ENCODE measurements at places on chromosomes 6 and 20.

DNA sequence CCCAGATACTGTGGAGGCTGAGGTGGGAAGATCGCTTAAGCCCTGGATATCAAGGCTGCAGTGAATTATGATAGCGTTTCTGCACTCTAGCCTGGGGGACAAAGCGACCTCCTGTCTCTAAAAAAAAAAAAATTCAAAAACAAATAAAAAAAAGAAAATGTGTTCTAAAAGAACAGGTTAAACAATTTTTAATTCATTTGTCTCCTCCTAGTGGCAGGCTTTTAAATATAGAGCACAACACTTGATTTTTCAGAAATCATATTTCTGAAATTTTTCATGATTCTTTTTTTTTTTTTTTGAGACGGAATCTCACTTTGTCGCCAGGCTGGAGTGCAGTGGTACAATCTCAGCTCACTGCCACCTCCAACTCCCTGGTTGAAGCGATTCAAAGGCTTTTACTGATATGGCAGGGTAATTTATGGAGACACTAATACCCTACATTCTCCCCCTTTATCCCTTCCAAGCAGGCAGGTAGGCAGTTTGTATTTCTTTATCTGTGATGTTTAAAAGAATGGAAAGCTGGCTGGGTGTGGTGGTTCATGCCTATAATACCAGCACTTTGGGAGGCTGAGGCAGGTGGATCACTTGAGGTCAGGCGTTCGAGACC is 8.7 kb upstream of the GTF3C6 start:
- no peak for DNase-seq

GRCh38 chr6:54784011-54784410 is 62.6 kb upstream of the FAM83B start:
- no peak for DNase-seq

- no peak for DNase-seq
Measured at GRCh38 chr6:18676548-18676947, 289.4 kb downstream of the RNF144B start.

DNA sequence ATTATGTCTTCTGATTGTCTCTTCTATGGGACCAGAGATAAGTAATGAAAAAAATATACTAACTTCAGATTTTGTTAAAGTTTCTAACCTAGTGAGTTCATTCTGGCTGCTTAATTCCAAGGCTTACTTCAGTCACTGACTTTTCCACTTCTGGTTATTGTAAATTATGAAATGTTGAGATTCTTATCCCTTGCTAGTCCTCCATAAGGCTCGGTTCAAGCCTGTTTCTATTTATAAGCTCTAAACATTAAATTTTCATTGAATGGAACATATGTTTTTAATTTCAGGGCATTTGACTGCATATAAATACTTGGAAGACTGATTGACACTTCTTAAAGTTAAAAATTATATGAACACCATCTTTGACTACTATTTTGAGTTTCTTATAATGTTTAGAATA is 23.6 kb upstream of the NKAIN2 start:
- no peak for DNase-seq

GRCh38 chr6:190596-191395 is 101.5 kb upstream of the DUSP22 start:
- peak; percentile 38 for DNase-seq

DNA sequence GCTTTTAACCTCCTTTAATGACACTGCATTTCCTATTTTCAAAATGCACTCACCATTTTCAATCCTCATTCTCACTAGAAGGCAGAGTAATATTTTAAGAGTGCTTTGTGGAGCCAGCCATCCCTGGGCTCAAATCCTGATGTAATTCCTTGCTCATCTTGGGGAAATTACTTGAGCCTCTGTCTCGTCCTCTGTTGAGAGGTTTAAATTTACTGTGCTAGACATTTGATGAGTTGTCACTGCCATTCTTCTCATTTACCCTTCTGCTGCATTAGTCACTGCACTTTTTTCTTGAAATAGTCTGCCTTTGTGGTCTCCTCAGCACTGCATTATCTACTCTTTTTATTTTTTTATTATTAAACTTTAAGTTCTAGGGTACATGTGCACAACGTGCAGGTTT is 150.0 kb upstream of the HDDC2 start:
- DNase-seq, result no peak
